NCI-H1417 treated with DMSO at 0.1 percent for 48 hours (cell line): ENCODE measurements at places on chromosomes 11 and 22.
A peak's percentile ranks its signal among the peaks of the same experiment; 100 is the strongest.

DNA sequence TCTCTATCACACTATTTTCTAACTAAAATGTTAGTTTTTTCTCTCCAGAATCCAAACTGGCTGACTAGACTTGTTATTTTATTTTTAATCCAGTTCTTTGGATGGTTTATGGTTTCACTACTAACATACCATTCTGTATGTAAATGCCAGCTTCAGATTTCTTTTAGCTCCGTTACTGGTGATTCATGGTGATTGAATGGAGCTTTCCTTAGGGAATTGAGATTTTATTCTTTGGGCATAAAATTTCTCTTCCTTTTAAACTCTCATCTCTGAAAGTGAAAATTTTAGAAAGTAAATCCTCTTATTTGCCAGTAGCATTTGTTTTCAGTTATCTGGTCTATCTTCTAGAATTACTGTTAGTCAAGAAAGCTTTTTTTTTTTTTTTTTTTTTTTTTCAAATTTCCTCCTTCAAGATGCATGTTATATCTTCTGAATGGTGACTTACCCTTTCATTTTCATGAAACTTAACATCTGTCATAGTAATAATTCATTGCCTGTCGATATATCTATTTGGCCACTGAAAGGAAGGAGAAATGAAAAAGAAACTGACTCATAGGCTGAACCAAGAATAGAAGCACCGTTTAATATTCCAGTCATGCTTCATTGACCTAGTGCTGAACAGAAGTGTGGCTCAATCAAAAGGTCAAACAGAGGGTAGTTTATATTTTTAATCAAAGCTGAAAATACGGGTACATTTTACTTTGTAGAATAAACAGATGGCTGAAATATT lies 6.4 kb downstream of the ENDOD1 start:
- no peak for DNase-seq

DNA sequence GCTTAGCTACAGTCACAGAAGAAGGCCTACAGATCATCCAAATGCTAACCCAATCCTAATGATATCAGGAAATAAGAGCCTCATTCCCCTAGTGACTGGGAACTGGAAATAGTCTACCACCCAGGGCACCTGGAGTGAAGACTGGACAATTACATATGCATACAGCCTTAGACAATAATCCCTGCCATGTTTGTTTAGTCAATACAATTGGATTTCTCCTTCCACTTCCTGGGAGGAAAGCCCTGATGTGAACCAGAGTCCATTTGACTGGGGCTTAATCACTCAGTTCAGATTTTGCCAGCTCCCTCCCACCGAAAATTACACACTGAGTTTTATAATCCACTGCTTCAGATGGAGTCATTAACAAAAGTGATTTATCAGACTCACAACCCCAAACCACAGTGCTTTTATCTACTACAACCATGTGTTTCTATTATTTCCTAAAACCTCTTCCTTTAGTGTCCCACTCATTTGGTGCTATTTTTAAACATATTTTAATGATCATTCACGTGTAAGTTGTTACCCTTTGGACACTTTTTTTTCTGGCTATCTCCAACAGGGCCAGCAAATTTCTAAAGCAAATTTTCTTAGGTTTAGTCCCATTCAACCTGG lies 29.9 kb downstream of the CWF19L2 start:
- DNase-seq, result peak; percentile 39

DNA sequence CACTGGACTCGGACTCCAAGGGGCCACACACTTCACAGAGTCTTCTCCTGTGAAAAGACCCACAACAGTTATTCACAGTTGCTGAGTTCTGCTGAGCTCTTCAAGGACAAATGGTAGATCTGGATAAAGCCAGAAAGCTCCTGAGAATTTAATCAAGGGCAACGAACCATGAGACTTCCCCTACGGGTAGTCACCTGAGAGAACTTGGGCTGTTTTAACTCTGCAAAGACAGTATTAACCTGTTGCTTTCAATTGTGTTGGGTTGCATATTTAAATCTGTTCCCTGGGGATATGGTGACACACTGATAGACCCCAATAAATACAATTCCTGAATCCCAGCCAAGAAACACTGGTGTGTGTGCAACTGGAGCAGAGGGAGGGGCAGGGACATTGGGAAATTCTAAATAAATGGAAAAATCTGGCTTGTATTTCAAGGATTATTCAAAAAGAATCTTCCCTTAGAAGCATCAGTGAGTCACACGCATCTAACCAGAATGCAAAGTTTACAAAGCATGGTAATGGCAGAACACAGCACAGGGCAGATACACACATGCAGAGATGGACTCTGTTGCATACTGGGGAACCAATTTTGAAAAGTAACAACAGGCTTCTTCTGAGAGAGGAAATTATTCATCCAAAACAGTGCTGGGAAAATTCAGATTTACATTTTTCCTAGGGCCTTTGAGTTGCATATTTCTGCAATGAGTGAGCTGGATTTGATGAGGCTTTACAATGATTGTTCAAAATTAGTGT lies 4.0 kb downstream of the KCNJ1 start:
- DNase-seq, result no peak

DNA sequence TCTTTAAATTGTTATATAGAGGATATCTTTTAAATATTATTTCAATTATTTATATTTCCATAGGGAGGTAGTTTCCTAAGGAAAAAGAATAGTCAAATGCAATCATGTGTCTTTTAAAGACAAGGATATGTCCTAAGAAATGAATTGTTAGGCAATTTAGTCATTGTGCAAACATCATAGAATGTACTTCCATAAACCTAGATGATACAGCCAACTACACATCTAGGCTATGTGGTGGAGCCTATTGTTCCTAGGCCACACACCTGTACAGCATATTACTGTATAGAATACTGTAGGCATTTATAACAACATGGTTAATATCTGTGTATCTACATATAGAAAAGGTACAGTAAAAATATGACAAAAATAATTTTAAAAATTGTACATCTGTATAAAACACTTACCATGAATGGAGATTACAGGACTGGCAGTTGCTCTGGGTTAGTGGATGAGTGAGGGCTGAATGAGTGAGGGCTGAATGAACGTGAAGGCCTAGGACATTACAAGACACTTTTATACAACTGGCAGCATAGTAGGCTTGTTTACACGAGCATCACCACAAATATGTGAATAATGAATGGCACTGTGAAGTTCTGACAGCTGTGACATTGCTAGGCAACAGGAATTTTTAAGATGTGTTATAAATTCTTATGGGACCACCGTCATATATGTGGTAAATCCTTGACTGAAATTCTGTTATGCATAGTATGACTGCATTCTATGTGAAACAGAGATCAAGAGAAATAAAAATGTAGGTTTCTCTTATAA lies 1879.0 kb upstream of the RAG2 start:
- DNase-seq, result no peak

GRCh38 chr11:61195719-61196118 lies 7.6 kb upstream of the PGA3 start:
- no peak for DNase-seq

- no peak for DNase-seq
Measured at GRCh38 chr22:22201930-22202343, 42.6 kb upstream of the VPREB1 start.

GRCh38 chr22:48268771-48269552 lies 1506.5 kb downstream of the TBC1D22A start:
- DNase-seq, result no peak

DNA sequence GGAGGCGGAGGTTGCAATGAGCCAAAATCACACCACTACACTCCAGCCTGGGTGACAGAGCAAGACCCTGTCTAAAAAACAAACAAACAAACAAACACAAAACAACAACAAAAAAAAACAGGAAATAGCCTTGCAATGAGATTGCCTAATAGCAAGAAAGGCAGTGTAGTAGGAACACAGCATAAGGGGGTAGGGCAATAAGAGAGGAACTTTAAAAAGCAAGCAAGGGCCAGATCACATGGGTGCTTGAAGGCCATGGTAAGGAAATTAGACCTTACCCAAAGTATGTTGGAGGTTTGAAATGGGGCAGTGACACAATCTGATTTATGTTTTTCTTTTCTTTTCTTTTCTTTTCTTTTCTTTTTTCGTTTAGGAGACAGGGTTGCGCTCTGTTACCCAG lies 34.7 kb upstream of the NRIP3 start:
- no peak for DNase-seq

- no peak for DNase-seq
Measured at GRCh38 chr22:45689211-45689610, 17.6 kb downstream of the ATXN10 start.

DNA sequence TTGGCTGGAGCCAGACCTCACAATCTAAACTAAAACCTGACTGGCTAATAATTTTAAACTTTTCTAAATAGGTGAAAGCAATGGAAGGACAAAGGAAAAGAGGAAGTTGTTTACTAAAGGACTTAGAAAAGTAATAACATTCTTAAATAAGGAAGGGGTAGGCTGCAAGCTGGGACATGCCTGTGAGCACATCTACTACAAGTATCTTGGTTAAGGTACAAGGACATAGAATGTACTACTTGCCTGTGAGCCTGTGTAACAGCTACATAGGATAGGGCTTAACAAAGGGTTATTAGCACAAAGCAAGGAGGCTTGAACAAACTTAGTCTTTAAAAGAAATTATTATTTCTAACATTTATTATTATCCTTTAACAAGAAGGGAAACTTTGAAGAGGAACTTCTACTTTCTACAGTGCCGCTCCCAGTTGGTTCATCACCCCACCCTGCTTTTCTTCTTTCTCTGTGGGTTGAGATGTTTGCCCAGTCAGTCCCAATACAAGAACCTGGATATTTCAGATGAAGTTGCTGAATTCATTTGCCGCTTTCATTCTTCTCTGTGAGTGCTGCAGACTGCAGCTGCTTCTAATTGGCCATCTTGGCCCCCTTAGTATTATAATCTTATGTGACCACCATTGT lies 87.5 kb downstream of the PRMT3 start:
- DNase-seq, result no peak

DNA sequence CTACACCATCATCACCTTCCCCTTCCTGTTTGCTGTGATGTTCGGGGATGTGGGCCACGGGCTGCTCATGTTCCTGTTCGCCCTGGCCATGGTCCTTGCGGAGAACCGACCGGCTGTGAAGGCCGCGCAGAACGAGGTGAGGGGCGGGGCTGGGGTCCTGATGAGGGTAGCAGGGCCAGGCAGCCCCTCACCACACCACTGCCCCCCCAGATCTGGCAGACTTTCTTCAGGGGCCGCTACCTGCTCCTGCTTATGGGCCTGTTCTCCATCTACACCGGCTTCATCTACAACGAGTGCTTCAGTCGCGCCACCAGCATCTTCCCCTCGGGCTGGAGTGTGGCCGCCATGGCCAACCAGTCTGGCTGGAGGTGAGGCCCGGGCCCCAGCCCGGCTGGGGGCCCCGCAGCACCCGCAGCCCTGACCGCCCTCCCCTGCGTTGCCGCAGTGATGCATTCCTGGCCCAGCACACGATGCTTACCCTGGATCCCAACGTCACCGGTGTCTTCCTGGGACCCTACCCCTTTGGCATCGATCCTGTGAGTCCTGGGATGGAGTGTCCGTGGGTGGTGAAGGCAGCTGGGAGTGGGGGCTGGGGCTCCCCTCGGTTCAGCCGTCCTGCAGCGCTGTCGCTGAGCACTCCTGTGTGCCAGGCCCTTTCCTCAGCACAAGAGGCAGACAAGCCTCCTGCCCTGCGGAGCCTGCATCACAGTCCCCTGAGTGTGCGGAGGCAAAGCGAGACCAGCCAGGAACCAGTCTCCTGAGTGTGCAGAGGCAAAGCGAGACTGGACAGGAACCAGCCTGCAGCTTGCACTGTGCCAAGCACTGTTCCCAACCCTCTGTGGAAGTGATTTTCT lies 8.8 kb downstream of the TCIRG1 start:
- no peak for DNase-seq

DNA sequence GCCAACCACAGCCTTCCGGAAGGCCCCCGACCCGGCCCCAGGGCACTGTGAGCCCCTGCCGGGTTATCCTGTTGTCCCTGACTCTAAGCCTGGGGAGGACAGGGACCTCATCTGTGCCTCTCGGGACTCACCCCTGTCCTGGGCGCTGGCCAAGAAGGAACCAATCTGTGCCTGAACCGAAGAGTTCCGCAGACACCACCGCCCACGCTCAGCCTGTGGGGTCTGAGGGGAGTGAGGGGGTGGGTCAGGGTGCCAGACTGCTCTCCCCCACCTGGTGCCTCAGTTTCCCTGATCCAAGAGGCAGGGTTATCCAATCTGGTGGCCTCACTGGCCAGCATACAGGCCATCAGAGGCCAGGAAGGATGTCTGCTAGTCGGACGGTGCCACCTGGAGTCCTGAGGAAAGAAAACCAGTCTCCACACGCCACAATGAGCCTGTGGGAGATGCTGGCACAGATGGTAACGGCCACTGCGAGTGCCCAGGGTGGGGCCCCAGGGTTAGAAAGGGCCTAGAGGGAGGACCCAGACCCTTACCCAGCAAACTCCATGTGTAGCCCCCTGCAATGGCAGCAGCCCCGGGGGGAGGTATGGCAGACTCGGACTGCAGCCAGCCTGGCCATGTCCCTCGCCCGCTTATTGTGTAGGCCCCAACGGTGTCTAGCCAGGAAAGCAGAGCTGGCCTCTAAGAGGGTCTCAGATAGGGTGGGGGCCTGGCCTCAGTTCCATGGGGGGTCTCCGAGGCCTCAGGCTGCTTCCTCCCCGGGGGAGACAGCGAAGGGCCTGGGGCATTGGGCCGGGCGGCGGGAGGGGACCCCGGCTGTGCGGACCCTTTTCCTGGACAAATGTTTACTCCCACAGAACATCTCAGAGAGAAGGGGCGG lies 827 bp upstream of the TNNT3 start:
- DNase-seq, result no peak

GRCh38 chr22:31520051-31520450 lies 23.7 kb downstream of the SFI1 start:
- no peak for DNase-seq

DNA sequence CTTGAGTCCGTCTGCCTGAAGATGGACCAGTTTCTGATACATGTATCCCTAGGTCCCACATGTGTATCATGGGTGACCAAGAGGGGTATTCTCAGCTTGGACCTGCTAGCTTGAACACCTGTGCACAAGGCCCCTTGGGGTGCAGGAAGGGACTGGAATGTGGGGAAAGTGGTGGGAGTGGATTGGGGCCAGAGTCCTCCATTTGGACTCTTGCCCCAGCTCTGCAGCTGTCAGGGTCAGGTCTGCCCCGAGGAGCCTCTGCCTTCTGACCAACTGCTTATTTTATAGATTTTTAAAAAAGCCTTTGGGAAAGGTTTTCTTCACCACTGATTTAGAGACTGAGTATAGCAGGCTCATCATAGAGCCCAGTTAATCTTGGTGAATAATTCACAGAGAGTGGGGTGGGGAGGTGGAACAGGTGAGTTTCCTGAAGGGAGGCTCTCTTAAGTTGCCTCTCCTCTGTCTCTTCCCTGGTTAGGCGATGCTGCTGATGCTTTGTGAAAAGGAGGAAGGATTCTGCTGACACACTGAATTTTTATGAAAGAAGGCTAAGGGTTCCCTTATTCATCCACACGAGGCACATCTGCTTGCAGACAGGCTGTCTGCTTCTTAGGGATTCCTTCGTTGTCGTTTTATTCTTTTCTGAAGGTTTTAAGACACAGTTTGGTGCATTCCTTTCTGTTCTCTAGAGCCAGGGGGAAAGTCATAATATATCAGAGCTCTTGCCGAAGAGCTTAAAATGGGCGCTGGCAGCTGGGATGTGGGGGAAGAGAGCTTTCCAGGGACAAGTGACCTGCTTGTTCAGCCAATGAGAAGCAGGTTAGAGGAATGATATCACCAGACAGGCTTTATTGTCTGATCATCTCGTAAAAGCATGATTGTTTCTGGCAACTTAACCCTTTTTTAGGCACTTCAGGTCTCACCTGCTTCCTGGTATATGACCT lies 19.9 kb downstream of the TRIM44 start:
- peak; percentile 4 for DNase-seq
